ENCODE measurements at places on chromosomes 1 and 21.

DNA sequence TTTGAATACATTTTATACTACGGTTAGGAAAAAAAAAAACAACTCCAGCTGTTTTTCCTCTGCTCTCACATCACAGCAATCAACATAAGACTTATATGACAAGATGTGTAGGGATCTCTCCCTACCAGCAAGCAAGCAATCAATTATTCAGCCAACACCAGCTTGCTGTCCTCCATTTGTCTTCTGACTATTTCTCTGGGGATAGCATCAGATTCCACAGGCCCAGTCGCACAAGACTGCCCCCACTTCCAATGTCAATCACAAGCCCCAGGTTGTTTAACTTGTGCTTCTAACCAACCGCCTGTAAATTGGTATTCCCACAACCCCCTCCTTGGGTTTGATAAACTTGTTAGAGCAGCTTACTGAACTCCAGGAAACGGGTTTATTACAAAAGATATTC, 873.1 kb upstream of the TMPRSS15 start:
- no peak for DNase-seq

DNA sequence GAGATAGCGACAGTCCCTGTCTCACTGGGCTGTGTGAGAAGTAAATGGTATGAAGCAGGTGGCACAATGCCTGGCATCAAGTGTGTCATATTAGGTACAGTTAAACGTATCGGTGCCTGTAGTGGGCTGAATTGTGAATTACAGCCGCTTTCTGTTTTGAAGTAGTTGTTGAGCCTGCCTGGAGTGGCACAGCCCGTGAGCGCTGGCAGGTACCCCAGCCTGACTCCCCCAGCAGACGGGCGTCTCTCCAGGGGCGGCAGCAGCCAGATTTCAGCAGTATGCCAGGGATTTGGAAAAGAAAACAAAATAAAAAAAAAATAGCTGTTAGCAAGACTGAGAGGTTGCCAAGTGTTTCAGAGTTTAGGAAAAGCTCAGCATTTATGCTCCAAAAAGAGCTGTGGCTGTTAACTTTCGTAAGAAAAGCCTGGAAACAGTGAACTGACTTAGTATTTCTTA, 26.6 kb upstream of the GPR153 start:
- DNase-seq: no peak

DNA sequence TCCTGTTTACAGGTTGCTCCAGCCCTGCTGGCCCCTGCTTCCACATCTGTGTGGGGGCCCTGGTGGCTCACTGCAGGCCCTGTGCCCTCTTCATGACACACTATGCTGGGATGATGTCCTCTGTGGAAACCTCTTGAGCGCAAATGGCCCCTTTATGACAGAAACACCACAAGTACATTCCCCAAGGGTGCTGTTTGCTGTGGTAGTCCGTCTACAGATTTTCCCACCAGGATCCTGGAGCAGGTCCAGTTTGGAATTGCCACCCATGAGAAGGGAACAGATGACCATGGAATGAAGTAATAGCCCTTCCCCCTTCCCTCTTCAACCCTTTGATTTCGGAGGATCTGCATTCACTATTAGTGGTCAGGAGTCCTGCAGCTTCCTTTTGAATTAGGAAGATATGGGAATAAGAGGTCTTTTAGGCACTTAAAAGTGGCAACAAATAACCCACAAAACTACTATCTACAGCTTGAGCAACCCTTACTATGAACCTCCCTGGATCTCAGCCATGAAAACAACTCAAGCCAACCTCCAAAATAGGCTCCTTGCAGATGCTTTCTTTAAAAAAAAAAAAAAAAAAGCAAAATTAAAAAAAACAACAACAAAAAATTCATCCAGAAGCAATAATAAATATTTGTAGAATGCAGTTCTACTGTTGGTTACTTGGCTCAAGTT, 121.9 kb upstream of the TSPAN2 start:
- DNase-seq: no peak

DNA sequence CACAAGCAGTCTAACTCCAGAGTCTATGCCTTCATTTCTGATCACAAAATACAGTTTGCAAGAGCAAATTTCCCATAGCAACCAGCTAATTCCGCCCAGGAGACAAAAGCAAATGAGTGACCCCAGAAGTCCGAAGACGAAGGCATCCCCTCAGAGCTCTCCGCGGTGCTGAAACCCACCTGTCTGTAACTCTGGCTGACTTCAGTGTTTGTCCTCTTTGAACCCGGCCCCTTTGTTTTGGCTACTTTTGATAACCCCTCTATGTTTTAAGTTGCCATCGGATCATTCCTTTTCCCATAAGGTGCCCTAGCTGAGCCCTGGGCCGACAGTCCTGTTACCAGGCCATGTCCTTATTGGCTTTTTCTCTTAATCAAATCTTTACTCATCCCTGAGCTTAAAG, 515.8 kb downstream of the PTPRU start:
- no peak for DNase-seq

DNA sequence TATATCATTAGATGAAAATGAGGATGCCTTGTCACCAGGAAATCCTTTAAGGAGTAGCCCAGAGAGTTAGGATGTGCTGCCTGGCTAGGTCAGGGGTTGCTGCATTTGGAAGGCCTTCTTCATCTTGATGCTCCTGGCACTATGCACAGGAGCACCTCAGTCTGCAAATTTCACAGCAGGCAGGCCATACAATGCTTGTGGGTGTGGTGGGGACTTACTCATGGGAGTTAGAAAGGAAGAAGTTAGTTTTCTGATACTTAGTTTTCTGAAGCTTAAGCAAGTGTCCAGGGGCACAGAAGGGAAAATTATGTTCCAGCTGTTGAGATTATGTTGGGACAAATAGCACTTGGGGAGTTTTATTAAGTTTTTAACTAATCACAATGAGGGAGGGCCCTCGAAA, 11.4 kb downstream of the HLX start:
- no peak for DNase-seq

- DNase-seq: no peak
Observed at GRCh38 chr1:24393892-24394291, 19.7 kb downstream of the STPG1 start.

- peak; percentile 84 for DNase-seq
Observed at GRCh38 chr1:223716302-223716862, 4.0 kb downstream of the CAPN2 start.

Measured in activated CD4-positive, alpha-beta T cell treated with anti-CD3 and anti-CD28 coated beads, Interleukin-2, Interleukin-6, amounts not matched to agents 100 ng/mL and 50 ng/mL, durations not matched to agents 16 hours and 8 hours (primary cell).